ENCODE measurements at places on chromosomes 12 and 14.

DNA sequence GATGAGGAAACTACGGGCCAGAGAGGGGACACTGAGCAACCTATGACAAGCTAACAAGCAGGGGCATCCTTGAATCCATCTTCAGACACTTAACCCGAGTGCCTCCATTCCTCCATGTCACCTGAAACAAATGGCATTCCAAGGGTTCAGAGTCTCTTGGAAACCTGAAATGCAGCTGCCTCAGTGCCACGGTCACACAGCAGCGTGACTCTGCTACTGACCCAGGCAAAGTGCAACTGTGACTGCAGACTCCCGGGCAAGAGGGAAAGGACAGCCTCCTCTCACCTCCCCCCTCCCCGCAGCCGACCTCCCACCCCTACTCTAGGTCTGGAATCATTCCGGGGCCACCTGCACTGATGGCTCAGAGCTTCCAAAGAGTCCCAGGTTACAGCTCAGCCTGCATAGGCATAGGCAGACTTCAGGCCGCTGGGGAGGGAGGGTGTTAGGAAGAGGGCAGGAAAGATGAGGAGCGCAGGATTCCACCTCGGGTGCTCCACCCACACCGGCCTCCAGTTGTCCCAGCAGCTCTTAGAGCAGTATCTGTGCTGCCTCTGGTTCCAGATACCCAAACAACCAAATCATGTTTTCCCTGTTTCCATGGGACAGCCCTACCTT, 53.2 kb downstream of the KCNK10 start:
- DNase-seq, result no peak

- no peak for DNase-seq
These were observed 58.6 kb downstream of the SVOP start for GRCh38 chr12:108962256-108962655.

- DNase-seq, result no peak
These were observed 5.3 kb upstream of the UBC start for GRCh38 chr12:124919521-124920352.

DNA sequence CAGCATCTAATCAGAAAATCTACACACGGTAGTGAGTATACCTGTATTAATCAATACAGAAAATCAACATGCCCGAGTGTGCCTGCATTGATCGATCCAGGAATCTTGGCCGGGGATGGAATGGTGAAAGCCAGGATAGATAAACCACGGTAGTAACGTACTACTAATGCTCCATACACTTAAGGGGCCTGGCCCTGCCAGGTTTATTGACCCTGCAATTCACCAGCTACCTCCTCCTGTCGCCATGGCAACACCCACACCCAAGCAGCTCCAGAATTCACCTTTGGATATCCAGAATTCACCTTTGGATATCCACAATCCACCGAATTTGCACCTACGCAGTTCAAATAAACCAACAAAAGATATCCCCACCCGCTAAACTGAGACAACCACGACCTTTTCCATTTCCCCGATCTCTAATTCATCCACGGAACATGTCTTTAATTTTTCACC, 14.8 kb upstream of the CALM1 start:
- DNase-seq, result no peak

- DNase-seq, result no peak
These were observed 50.8 kb downstream of the NTN4 start for GRCh38 chr12:95739561-95740313.

- no peak for DNase-seq
These were observed 470.9 kb upstream of the CCDC196 start for GRCh38 chr14:66015071-66015780.

GRCh38 chr12:124904306-124905098, 9.9 kb downstream of the UBC start:
- peak; percentile 50 for DNase-seq

GRCh38 chr12:93748672-93749383, 71.7 kb downstream of the CRADD start:
- DNase-seq, result no peak

DNA sequence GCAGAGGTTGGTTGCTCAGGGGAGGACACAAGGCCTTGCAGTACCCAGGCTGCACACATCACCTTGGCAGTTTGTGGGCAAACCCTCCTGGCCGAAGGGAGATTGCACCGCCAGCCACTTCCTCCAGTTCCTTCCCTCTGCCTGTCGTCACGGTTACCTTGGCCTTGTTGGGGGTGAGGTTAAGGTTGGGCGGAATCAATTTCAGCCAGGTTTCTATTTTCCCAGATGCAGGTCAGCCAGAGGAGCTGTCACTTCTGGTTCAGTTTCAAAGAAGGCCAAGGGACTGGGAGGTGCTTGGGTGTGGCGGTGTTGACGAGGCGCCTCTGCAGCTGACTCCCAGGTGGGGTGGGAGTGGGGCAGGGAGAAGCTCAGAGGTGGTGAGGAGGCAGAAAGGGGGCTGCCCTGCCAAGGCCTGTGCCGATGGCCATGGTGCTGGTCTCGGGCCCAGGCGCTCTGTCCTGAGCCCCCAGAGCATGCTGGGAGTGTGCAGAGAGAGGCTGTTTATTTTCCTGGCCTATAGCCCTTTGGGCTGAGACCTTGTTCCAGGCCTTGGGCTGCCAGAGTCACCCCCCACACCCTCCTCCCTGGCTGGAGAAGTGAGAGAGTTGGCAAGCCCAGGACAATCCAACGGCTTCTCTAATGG, 31.4 kb downstream of the JDP2 start:
- no peak for DNase-seq

GRCh38 chr12:90940872-90941499, 14.0 kb downstream of the CCER1 start:
- no peak for DNase-seq

DNA sequence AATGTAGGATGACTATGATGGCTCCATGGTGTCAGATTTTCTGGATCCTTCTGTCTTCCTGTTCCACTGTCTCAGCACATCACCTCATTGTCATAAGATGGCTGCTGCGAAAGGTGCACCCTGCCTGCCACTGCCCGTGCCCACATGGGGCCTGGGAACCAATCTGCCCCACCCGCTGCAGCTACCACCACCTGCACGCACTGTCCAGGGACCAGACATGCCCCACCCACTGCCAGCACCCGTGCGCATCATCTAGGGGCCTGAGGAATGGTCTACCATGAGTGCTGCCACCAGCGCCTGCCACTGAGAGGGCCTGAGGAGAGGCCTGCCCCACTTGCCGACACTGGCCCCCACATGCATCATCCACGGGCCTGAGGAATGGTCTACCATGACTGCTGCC, 23.8 kb downstream of the CYP46A1 start:
- no peak for DNase-seq

GRCh38 chr12:128796439-128797118, 27.2 kb downstream of the SLC15A4 start:
- no peak for DNase-seq

GRCh38 chr14:66483322-66483721, 2.8 kb upstream of the CCDC196 start:
- no peak for DNase-seq

GRCh38 chr12:80936642-80937390, 918 bp downstream of the LIN7A start:
- no peak for DNase-seq

DNA sequence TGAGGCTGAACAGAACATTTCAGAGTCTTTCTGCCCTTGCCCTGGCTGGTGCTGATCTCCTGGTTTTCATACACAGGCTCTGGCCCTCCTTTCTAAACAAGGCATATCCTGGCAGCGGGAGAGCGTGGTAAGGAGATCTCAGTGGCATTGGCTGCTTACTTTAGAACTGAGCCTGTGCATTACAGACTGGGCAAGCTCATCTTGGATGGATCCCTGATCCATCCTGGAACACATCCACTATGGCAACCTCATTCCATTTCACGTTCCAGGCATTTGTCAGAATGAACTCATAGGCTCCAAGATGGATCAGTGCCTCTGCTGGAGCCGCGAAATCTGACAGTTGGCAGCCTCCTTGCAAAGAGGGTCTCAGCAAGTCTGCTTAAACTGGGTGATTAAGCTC, 224.5 kb upstream of the PELI2 start:
- no peak for DNase-seq

GRCh38 chr12:124319368-124320050, 24.6 kb downstream of the RFLNA start:
- no peak for DNase-seq

DNA sequence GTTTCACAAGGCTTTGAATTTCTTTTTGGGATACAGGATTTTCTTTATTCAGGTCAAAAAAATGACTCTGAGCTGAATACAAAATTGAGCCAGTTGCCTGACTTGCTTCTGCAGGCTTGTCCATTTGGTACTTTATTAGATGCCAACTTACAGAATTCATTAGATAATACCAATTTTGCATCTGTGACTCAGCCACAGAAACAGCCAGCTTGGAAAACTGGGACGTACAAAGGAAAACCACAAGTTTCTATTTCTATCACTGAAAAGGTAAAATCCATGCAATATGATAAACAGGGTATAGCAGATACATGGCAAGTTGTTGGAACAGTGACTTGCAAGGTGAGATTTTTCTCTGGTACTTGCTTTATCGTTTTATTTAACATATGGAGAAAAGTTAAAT, 5.8 kb downstream of the AP5M1 start:
- DNase-seq, result no peak

DNA sequence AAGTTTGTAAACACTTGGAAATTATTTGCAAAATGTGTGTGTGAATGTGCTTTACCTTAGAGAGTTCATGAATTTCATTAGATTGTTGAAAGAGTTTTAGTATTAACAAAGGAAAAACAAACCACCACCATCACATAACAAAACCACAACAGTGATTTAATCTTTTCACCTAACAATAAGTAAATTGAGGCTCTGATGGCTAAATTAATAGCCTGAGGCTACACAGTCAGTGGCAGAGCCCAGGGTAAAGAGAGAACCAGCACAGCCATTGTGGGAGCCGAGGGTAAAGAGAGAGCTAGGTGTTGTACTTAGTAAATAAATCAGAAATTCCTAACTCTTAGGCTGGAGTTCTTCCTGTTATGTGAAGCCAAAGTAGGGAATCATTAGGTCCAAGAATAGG, 51.2 kb upstream of the CAPRIN2 start:
- no peak for DNase-seq

DNA sequence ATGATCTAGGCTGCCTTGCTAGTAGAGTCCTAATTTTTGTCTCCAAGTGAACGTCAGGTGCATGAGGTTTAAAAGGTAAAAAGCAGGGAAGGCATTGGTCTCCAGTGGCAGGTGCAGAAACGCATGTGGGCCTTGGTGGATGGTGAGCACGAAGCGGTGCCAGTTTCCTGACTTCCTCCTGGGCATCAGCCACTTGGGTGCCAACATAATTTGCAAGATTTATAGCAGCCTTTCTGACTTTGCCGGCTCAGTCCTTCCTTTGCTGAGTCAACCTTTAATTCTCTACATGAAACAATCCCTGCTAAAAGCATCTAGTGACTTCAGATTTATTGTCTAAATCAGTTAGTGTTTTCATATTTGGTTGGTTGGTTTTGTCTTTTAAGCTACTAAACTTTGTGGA, 355.7 kb upstream of the TMEM132C start:
- no peak for DNase-seq

- DNase-seq, result no peak
These were observed 16.3 kb downstream of the RIN3 start for GRCh38 chr14:92529903-92530302.

DNA sequence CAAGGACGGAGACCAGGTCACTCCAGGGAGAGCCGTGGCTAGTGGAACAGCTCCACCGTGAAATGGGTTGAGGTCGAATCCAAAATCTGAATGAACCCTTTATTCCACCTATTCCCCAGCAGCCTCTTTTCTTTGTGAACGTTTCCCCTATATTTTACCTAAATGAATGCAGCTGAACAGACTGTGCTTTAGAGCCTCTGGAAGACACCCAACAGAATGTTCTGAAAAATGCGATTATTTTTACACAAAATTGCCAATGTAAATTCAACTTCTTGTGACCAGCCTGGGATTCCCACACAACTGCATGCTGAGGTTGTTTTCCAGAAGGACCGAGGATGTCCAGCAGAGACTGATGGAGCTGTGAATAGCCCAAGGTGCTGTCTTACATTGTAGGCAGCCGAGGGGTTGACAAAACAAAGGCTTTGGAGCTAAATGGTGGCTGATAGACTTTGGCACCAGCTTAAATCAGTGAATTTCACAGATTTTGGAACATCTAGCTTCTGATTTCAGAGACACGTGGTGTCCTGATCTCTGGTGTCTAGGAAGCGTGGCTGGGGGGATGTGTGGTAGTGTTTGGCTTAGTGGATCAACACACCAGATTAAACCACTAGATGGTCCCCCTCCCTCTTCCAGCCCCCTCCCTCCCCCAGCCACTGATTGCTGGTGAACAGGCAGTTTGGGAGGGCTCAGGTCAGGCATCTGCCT, 150.4 kb downstream of the ZNF664 start:
- no peak for DNase-seq

DNA sequence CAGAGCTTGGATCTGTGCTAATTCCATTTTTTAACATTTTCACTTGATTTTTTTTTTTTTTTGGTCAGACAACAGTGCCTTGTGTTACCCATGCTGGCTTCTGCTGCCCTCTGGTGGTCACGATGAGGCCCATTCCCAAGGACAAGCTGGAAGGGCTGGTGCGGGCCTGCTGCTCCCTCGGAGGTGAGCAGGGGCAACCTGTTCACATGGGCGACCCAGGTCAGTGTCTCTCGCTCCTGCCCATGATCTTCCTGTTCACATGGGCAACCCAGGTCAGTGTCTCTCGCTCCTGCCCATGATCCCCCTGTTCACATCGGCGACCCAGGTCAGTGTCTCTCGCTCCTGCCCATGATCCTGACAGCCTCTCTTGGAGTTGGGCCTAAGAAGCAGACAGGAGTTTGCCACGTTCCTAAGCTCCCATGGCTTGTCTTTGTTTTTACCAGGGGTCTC, 59.4 kb downstream of the DGLUCY start:
- DNase-seq, result peak; percentile 37

GRCh38 chr12:54046809-54047159, 6.9 kb upstream of the HOXC4 start:
- DNase-seq, result no peak

GRCh38 chr14:59245809-59246295, 57.4 kb downstream of the DAAM1 start:
- no peak for DNase-seq

DNA sequence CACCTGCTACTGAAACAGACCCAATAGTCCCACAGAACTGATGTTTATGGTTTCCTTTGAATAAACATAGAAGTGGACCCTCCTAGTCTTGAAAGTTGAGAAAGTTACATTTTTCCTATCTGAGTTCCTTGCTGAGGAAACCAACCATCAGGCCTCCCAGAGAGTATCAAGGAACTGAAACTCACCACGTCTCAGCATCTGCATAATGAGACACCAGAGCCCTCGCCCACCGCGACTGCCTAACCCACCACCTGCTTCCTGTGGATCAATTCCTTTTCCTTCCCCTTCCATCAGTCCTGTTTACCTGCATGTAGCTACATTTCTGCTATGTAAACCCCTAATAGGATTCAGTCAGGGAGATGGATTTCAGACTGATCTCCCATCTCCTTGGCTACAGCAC, 443.2 kb upstream of the TMEM132C start:
- no peak for DNase-seq

GRCh38 chr14:80393766-80394165, 182.5 kb upstream of the DIO2 start:
- DNase-seq, result no peak

Measured in brain pericyte (primary cell).